ENCODE measurements at places on chromosomes 7 and 10.

DNA sequence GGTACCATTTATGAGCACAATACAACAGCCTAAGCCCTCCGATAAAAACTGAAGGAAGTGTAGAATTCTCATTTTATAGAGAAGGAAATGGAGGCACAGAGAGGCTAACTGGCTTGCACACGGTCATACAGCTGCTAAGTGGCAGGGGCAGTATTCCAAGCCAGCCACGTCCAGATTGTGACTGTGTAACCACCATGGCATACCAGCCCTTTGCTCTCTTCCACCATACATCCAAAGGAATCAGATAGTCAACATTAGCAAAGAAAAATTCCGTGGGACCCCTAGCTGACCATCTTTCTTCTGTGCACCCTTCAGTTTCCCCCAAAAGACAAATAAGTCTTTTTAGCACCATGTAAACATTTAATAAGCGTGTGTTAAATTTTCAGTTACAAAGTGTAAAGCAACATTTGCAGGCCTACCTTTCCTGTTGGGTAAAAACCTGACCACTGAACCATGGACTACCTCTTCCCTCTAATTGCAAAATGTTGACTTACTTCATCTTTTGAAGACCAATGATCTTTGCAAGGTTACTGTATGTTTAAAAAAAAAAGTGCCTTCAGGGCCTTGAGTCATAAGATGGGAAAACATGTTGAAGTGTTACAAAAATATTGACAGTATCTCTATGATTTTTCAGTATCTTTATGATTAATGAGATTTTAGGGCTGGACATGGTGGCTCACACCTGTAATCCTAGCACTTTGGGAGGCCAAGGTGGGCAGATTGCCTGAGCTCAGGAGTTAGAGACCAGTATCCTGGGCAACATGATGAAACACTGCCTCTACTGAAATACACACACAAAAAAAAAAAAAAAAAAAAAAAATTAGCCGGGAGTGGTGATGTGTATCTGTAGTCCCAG lies 24.3 kb upstream of the PDZD8 start:
- DNase-seq, result no peak

DNA sequence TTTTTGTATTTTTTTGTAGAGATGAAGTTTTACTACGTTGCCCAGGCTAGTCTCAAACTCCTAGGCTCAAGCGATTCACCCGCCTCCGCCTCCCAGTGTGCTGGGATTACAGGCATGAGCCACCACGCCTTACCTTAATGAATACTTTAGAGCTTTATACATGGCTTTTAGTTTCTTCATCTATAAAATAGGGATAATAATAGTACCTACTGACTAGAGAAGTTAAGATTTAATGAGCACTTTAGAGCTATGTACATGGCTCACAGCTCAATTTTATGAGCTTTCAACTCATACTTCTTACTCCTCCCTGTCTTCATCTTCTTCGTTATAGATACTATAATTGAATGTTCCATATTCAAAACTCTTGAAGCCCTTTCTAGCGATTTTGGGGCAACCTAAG lies 229.7 kb upstream of the KAT6B start:
- DNase-seq, result no peak

DNA sequence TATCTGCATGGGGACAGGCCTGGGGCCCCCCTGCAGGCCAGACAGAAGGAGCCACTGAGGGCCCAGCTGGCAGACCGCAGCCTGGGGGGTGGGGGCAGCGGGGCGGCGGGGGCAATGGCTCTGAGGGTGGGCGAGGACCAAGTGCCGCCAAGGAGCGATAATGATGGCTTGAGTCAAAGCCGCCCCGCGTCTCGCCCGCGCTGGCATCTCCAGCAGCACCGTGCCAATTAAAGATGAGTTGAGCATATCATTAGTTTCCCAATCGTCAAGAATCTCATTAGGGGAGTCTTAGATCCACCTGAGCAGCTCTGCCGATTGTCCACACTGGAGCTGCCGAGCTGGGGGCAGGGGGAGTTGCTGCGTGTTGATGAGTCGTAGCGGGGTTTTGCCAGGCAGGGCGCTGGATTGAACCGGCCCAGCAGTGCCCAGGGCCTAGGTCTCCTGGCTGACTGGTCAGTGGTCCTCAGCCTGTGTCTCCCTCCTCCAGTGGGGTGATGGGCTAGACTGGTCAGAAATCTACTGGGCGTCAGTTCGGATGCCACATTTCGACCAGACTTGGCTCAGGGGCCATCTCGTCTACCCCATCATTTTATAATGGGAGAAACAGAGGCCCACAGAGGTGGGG lies 41.0 kb upstream of the PSMG3 start:
- no peak for DNase-seq

GRCh38 chr10:2121929-2122328 lies 384.6 kb upstream of the ADARB2 start:
- DNase-seq, result no peak

- DNase-seq, result no peak
Measured at GRCh38 chr10:131933696-131934086, 32.9 kb downstream of the PPP2R2D start.

GRCh38 chr10:119413471-119414080 lies 128.9 kb downstream of the RGS10 start:
- no peak for DNase-seq

Measured in Kasumi-1 (cell line).